ENCODE measurements at places on chromosomes 13 and 19. TPM values are rescaled to one million over a fixed set of nuclear protein-coding genes. Genes with fewer than 3 reads are reported as not detected.

Gene LPAR2
- total RNA-seq = 27.4 TPM

Gene ZNF333
- 10.5 TPM for total RNA-seq

DNA sequence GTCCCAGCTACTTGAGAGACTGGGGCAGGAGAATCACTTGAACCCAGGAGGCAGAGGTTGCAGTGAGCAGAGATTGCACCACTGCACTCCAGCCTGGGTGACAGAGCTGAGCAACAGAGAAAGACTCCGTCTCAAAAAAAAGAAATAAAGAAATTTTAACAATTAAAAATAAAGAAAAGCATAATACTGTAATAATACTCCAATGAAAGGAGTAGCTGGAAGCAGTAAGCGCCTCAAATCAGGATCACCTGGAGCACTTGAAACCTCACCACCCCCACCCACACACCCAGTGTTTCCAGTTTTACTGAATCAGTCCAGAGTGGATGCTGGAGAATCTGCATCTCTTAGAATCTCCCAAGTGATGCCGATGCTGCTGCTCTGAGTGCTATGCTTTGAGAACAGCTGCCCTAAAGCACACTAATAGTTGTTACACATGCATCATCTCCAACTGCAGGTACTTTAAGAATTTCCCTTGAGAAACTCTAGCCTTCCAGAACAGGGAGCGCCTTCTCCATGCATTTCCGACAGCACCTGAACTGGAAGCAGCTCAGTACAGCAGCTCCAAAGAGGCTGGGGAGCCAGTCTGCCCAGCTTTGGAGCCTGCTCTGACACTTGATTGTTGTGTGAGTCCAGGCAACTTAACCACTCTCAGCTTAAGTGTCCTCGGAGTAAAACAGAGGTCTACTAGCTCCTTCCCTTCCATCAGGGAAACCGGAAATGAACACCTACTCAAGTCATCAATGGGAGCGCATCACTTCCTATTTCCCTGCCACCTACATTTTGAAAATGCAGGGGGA, 2.9 kb downstream of the ABCC4 start:
- DNase-seq = no peak
- H3K27me3 ChIP-seq = no peaks in the 10 kb centered on the region
- H3K4me1 ChIP-seq = peaks cover 24% of the 10 kb centered on the region

GRCh38 chr13:42532561-42533335, 41.2 kb upstream of the TNFSF11 start:
- H3K4me1 ChIP-seq = no peaks in the 10 kb centered on the region
- no peaks in the 10 kb centered on the region for H3K27me3 ChIP-seq
- DNase-seq = no peak
- no peaks in the 10 kb centered on the region for H3K36me3 ChIP-seq

DNA sequence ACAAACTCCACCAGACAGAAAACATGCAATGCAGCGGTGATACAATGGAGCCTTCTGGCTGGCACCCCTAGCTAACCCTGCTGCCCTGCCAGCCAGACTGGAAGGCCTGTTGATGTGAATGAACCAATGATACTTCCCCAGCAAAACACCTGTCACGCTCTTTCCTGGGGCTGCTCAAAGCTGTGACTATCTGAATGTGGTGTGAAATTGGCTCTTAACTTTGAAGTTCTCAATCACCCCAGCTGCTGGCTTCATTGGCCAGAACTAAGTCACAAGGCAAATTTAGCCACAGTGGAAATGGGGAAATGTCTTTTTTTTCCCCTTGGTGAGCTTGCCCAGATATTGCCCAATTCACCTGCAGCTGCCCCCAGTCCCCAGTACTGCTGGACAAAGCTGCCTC, 147.3 kb downstream of the SLC7A1 start:
- no peak for DNase-seq
- no peak overlapping the region for H3K27ac ChIP-seq
- H3K4me1 ChIP-seq = no peaks in the 10 kb centered on the region

DNA sequence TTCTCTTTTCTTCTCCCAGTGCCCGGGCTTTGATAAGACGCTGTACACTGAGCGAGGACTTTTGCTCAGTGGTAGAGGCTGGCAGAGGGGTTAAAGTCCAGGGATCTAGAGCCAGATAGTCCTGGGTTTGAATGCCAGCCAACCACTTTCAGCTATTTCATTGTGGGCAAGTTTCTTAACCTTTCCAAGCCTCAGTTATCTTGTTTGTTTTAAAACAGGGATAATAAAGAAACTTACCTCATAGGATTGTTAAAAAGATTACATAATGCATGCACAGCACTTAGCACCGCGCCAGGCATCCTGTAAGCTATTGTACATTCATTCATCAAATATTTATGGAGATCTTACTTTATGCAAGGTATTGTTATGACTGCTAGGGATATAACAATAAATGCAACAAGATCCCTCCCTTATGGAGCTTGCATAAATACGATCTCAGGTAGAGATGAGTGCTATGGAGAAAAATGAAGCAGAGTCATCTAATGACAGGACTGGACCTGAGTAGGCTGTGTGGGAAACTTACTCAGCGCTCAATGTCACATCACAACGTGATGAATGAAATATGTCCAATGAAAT, 70.8 kb downstream of the LNX2 start:
- 0 out of 2 replicates have a peak, but pooled peaks cover under 1% of the 10 kb centered on the region for H3K36me3 ChIP-seq
- no peak overlapping the region for H3K4me3 ChIP-seq
- no peak for DNase-seq
- H3K27me3 ChIP-seq = no peaks in the 10 kb centered on the region
- no peaks in the 10 kb centered on the region for H3K4me1 ChIP-seq

DNA sequence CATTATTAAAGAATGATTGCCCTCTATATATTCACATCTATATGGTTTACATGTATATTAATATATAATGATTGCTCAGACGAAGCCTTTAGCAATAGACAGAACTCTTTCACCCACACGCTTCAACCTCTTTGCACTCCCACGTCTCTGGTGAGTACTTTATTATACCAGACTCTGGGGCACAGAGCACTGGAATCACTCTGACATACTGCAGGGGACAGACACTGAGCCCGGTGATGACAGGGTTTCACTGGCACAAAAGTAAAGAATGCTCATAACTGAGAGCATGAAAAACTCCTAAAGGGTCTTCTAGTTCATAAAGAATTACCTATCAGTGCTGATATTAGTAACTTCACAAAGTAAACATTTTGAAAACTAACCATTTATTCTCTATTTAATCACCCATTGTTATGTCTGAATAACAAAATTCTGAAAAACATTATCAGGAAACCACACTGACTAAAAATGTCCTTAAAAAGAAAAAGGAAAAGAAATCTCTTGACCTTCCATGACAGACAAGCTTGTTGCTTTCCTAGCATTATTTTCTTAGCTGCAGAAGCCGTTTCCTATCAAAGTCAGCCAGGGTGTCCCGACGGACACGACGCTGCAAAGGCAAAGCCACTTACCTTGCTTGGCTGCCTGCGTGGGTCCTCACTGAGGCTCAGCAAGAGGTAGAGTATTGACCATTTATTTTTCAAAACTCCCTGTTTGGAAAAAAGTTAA, 29.1 kb downstream of the TUBGCP3 start:
- H3K27me3 ChIP-seq = no peaks in the 10 kb centered on the region
- H3K36me3 ChIP-seq = peaks cover 37% of the 10 kb centered on the region
- no peaks in the 10 kb centered on the region for H3K4me1 ChIP-seq

GRCh38 chr13:41541142-41541938, 84.0 kb downstream of the RGCC start:
- H3K4me3 ChIP-seq = no peak overlapping the region
- no peak overlapping the region for H3K27ac ChIP-seq
- H3K4me1 ChIP-seq = no peaks in the 10 kb centered on the region
- no peaks in the 10 kb centered on the region for H3K36me3 ChIP-seq
- no peak for DNase-seq

- no peak for DNase-seq
- H3K4me1 ChIP-seq = no peaks in the 10 kb centered on the region
- H3K27me3 ChIP-seq = no peaks in the 10 kb centered on the region
Observed at GRCh38 chr19:33812388-33813330, 16.0 kb downstream of the KCTD15 start.

DNA sequence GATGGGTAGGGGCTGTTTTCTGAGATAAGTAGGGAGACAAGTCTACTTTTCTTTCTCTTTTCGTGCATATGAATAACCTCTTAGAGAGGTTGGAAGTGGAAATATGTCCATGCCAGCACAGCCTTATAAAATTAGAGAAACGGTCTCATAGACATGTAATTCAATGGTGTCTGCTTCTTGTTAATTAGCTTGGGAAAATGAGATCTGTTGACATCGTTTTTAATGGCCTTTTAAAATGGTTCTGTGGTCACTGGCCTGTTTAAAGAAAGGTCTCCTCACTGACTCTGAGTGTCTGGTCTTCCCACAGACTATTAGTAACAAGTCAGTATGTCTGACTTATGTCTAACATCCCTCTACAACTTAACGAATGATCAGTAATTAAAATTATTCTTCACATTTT, 487.1 kb downstream of the SLITRK6 start:
- no peak for DNase-seq
- H3K36me3 ChIP-seq = no peaks in the 10 kb centered on the region
- H3K27me3 ChIP-seq = no peaks in the 10 kb centered on the region
- no peak overlapping the region for H3K27ac ChIP-seq

GRCh38 chr19:17436874-17437267, 11.6 kb downstream of the TMEM221 start:
- H3K36me3 ChIP-seq = no peaks in the 10 kb centered on the region
- no peak for DNase-seq
- no peak overlapping the region for H3K4me3 ChIP-seq

- H3K27ac ChIP-seq = no peak overlapping the region
- H3K4me1 ChIP-seq = no peaks in the 10 kb centered on the region
- H3K4me3 ChIP-seq = no peak overlapping the region
- no peak for DNase-seq
- no peaks in the 10 kb centered on the region for H3K36me3 ChIP-seq
- no peaks in the 10 kb centered on the region for H3K27me3 ChIP-seq
Observed at GRCh38 chr19:6402837-6403608, 10.1 kb upstream of the GTF2F1 start.

DNA sequence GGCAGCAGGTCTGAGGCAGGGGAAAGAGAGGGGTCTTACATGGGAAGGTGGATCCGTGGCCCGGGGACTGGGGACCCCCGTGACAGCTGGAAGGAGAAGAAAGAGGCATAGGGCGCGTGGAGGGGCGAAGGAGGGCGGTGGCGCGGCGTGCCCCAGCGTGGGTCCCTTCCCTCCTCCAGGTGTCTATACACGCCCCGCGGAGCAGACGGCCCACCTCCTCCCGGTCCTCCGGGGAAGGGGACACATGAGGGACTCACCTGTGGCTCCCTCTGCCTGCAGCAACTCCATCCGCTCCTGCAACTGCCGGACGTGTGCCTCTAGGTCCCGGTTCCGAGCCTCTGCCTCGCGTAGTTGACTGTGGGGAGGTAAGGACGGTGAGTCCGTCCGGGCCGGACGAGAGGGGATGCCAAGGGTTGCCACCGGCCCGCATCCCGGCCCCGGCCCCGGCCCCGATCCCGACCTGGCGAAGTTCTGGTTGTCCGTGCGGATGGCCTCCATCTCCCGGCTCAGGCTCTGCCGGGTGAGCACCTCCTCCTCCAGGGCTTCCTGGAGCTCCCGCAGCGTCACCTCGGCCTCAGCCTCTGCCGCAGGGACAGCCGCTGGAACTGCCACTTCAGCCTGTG, 2.4 kb upstream of the SIX5 start:
- peaks cover 9% of the 10 kb centered on the region for H3K36me3 ChIP-seq
- peaks cover 16% of the 10 kb centered on the region for H3K4me1 ChIP-seq
- no peak overlapping the region for H3K4me3 ChIP-seq
- H3K27ac ChIP-seq = no peak overlapping the region

DNA sequence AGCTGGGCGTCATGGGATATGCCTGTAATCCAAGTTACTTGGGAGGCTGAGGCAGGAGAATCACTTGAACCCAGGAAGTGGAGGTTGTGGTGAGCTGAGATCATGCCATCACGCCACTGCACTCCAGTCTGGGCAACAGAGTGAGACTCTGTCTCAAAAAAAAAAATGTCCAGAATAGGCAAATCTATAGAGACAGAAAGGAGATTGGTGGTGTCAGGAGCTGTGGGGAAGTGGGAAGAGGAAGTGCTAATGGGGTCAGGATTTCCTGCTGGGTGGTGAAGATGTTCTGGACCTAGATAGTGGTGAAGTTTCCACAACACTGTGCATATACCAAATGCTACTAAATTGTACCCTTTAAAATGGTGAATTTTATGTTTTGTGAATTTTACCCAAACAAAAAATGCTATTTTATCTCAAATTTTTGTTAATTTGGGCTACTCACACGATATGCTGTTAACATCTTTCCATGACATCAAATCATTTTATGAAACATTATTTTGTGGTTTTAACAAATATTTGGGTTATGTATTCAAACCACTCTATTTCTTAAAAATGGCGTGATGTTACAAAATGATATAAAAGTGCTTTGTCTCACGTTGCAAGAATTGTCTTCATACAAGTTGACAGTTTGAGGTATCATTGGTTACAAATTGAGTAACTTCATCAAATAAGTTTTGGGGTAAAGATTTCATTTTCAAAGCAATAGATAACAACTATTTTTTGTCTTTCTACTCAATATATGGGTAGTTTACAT, 7.4 kb upstream of the CYP4F3 start:
- no peak overlapping the region for H3K4me3 ChIP-seq
- DNase-seq = no peak
- no peaks in the 10 kb centered on the region for H3K27me3 ChIP-seq
- H3K27ac ChIP-seq = no peak overlapping the region
- no peaks in the 10 kb centered on the region for H3K36me3 ChIP-seq
